ENCODE measurements at places on chromosomes 5 and 9. TPM values are rescaled to one million over a fixed set of nuclear protein-coding genes. Genes with fewer than 3 reads are reported as not detected.

SDHA gene
- 86.1 TPM for total RNA-seq

DNA sequence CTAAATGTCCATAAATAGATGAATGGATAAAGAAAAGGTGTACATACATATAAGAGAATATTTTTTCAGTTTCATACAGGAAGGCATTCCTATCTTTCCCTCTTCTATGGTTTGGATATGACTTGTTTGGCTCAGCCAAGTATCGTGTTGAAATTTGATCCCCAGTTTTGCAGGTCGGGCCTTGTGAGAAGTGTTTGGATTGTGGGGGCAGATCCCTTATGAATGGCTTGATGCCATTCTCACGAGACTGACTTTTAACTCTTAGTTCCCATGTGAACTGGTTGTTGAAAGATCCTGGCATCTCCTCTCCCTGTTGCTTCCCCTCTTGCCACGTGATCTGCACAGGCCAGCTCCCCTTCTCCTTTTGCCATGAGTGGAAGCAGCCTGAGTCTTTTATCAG is 421.1 kb upstream of the FTMT start:
- no peak for DNase-seq

- DNase-seq: no peak
Observed at GRCh38 chr5:149474198-149474597, 77.0 kb downstream of the CSNK1A1 start.

- DNase-seq: no peak
Observed at GRCh38 chr9:99299211-99300102, 77.4 kb downstream of the SEC61B start.

- DNase-seq: no peak
Observed at GRCh38 chr5:43560128-43560527, 3.3 kb upstream of the PAIP1 start.

DNA sequence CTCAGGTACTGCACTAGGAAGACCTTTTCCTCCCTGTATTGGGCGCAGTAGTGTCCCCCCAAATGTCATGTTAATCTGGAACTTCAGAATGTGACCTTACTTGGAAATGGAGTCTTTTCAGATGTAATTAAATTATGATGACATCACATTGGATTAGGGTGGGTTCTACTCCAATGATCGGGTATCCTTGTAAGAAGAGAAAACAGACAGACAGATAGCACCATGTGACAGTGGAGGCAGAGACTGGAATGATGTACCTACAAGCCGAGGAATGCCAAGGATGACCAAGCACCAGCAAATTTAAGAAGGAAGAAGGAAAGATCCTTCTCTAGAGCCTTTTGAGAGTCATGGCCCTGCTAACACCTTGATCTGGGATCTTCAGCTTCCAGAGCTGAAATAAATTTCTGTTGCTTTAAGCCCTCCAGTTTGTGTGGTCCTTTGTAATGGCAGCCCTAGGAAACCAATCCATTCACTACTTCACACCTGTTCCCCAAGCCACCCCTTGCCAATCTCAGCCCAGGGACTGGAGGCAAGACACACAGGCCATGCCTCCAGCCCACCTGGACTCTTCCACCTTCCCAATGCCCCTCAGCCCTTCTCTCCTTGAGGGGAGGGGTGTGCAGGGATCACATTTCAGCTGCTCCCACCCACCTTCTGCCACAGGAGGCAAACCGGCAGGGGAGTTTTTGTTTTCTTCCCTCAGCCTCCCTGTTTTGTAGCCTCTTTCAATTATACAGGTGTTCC is 1.6 kb downstream of the CCNJL start:
- no peak for DNase-seq

EPB41L4B gene
- 23.7 TPM for total RNA-seq

CDKN2B gene
- total RNA-seq: 0.31 TPM

- no peak for DNase-seq
Observed at GRCh38 chr5:173352366-173353349, 24.4 kb upstream of the STC2 start.

GRCh38 chr9:18922161-18922885 is 110.7 kb downstream of the SAXO1 start:
- no peak for DNase-seq

DNA sequence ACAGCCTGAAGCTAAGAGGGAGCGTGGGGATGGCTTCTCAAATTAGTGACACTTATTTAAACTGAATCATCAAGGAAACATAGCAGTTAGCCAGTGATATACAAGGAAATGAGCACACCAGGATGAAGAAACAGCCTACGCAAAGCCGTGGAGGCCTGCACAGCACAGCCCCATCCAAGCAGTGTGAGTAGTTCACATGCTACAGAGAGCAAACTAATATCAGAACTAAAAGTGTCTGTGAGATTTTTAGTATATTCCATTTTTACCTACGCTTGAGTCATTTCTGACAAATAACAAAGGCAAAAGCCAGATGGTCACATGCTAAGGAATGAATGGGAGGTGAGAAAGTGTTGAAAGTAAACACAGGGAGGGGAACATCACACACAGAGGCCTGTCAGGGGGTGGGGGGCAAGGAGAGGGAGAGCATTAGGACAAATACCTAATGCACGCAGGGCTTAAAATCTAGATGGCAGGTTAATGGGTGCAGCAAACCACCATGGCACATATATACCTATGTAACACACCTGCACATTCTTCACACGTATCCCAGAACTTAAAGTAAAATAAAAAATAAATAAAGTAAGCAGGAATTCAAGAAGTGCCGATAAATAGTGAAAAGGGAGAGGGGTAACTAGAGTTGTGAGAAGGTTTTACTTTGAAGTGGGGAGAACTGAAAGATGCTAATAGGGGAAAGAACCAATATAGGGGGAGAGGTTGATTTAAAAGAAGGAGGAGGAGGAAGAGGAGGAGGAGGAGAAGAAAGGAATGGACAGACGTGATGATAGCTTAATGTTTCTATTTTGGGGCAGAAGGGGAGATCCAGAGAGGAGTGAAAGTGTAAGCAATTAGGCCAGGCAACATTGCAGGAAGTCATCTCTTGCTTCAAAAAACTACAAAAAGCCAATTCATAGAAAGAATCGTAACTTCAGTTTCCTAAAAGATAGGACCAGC is 100.9 kb upstream of the PTGER4 start:
- DNase-seq: no peak

- no peak for DNase-seq
Observed at GRCh38 chr5:65382582-65382981, 99.1 kb downstream of the ADAMTS6 start.

C1QTNF3 gene
- 1.0 TPM for total RNA-seq

PCA3 gene
- total RNA-seq: not detected

IFNA13 gene
- total RNA-seq: not detected

DNA sequence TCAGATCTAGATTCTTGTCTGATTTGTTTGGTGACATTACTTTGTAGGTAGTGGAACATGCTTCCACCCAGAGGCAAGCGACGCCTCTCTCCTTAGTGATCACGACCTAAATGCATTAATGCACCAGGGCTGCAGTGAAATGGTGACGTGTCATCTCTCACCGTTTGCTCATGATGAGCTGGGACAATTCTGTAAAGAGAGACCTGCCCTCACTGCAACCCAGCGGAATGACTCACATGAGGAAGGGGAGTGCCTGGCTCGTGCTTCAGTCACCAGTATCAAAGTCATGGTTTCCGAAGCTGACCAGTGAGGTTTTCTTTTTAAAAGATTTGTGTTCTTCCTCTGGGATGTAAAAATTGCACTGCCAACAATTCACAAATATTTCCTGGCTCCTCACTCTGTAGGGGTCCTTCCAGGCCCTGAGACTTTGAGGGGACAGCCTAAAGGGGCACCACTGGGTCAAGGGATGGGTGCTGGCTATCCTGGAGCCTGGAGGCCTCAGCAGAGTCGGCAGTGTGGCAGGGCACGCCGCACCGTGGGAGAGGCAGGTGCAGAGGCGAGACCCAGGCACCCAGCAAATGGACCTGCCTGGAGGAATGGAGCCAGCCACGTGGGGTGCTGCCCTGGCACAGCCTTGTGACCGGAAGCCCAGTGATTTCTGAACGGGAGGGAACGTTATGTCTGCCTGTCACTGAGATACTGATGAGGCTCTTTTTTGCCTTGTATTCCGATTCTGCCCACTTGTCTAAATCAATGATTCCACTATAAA is 17.3 kb downstream of the QSOX2 start:
- DNase-seq: no peak

DNA sequence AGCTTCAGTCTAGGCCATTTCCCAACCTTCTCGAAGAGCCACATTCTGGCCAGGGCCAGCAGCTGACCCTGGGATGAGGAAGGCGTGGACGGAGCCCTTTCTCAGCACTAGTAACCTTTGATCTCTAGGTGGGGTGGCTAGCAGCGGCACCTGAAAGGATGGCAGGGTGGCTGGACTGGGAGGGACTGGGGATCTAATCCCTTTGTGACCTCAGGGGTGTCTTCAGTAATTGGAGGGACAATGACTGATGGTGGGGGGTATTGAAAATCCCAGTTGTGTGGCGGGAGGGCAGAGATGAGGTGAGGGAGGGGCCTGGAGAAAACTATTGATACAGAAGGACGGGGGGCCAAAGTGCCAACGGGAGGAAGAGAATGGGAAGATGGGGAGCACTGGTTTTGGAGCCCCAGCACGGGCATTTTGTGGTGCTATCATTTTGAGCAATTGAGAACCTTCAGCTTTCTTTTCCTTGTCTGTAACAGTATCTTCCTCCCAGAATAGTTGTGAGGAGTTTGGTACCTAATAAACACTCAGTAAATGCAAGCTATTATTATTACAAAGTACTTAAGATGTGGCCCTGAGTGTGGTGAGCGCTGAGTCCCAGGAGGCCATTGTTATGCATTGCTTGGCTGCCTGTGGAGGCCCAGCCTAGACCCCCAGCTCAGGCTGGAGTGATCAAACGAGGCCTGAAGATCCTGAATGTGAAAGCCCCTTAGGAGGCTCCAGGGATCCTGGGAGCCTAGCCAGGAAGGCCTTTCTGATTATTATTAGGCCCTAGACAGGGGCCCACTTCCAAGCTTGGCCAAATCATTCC is 37.3 kb upstream of the UBE2D2 start:
- peak; percentile 93 for DNase-seq

GRCh38 chr5:144198386-144198785 is 27.7 kb downstream of the KCTD16 start:
- no peak for DNase-seq

- DNase-seq: no peak
Observed at GRCh38 chr9:20472342-20473045, 149.8 kb downstream of the MLLT3 start.

DNA sequence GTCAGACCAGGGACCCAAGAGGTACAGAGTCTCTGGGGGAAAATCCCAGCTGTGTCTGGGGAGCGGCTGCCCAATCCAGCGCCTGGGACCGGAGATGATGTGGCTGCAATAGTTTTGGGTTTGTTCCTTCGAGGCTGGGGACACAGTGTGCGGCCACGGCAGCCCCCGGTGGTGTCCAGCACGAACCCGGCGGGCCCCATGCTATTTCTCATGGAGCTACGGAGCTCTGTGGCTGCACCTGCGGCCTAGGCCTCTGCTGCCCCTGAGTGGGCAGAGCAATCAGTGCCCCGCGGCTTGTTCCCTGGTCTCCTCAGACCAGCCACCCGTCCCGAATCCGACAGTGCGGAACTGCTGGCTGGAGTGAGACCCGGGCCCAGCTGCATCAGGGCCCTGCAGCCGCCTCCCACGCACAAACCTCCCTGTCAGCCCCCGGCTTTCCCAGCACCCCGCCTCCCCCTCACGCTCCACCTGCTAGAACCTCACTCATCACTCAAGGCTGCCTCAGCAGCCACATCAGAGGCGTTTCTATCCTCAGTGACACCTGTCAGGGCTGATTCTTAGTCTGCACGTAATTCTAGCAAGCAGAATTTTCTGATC is 29.0 kb downstream of the SARDH start:
- no peak for DNase-seq

GRCh38 chr9:88926781-88927505 is 64.3 kb upstream of the S1PR3 start:
- no peak for DNase-seq

DNA sequence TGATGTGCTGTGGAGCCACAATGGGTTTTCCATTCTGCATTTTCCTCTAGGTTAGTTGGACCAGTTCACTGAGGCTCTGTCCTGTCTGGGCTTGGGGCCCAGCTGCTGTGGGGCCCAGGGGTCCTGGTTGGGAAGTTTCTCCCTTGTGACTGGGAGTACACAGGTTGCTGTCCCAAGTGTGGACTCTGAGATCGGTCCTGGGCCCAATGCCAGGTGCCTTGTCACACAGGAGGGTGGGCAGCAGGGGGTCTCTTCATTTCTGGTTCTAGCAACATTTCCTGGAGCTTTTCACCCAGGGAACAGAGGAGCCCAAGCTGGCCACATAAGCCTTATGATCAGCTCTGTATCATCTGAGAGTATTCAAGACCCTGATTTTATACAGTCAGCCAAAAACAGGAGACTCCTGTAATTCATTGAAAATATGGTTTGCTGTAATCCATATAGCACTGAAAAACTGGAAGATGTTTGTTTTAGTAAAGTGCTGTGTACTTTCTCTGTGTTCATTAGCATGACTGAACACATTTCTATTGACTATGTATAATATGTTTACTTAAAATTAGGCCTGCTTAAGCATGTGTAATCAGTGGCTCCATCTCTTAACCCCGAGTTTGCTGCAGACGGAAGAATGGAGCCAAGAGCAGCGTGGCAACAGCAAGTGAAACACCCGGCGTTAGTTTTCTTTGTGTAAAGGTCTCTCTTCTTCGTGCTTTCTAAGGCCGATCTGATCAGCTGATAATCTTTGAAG is 62.5 kb downstream of the MVB12B start:
- DNase-seq: no peak

DNA sequence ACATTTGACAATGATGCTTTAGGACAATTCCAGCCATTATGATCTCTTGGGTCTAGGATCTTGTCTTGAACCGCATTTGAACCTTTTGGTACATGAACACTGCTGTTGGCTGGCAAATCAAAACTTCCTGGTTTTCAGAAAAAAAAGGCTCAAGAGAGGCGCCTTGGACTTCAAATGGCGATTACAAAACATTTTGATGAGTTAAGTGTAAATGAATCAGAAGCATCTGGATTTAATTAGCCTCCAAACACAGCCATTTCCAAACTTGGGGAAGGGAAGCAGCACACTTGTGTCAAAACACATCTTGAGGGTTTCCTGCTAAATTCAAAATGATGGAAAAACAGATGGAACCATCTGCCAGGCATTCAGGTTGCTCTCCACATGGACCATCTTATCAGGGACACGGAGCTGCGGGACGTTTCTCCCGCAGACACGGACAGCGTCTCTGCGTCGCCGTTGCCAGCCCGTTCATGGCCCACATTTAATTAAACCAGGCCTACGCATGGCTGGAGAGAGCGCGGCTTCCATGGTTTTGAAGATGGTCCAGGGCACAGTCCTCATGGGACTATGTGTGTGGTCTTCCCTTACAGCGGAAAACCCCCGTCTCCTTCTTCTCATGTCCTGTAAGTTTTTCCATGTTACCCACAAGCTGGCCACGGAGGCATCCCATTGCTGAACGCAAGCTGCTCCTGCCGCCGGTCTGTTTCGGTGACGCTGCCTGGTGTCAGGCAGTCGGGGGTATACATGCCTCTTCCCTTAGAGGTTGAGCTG is 55.8 kb upstream of the PTCH1 start:
- DNase-seq: no peak

GNE gene
- total RNA-seq: 9.3 TPM

NME5 gene
- 0.89 TPM for total RNA-seq

GRCh38 chr9:96459268-96460007 is 9.5 kb downstream of the HABP4 start:
- DNase-seq: no peak

DNAH5 gene
- 0.50 TPM for total RNA-seq

- DNase-seq: no peak
Observed at GRCh38 chr5:123104607-123105006, 15.6 kb downstream of the PRDM6 start.

Data from H1 (cell line).